ENCODE measurements at places on chromosomes 3 and 15.

DNA sequence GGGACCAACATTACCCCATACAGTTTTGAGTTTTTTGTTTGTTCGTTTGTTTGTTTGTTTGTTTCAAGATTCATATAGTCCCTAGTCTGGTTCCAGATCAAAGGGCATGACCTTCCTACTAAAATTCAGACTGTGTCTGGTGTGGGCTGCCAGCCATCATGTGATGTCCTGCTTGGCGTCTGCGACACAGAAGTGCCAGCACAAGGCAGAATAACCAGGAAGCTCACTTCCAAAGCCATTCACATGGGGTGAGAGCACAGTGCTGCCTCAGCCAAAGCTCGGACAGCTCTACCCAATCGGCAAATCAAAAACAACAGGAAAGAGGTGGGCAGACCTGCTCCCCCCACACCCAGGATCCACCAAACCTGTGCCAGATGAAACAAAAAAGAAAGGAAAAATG, 142.6 kb upstream of the THBS1 start:
- no peak for DNase-seq

GRCh38 chr15:98651036-98651481, 2.7 kb downstream of the IGF1R start:
- no peak for DNase-seq

GRCh38 chr3:43919029-43919428, 228.3 kb downstream of the ABHD5 start:
- no peak for DNase-seq

GRCh38 chr15:45199136-45199810, 11.5 kb upstream of the SHF start:
- DNase-seq, result peak; percentile 80

DNA sequence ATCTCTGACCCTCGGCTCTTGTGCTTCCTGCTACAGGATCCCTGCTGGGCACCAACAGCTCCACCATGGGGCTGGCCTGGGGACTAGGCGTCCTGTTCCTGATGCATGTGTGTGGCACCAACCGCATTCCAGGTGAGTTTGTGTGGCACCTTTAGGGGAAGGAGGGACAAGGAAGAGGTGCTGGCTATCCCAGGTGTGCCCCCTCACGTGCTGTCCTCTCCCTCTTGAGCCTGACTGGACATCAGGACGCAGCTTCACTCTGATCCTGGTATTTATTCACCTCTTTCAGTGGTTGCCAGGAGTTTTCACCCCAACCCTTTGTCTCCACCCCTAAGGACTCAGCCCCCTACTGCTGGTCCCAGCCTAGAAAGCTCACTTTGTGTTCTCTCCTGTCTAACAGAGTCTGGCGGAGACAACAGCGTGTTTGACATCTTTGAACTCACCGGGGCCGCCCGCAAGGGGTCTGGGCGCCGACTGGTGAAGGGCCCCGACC, 960 bp downstream of the THBS1 start:
- no peak for DNase-seq

GRCh38 chr3:18424729-18425640, at the start of gene SATB1:
Gene SATB1 (minus strand): TSS chr3:18425339. CDS start chr3:18420967, 4,372 bp downstream.
- DNase-seq, result peak; percentile 85

DNA sequence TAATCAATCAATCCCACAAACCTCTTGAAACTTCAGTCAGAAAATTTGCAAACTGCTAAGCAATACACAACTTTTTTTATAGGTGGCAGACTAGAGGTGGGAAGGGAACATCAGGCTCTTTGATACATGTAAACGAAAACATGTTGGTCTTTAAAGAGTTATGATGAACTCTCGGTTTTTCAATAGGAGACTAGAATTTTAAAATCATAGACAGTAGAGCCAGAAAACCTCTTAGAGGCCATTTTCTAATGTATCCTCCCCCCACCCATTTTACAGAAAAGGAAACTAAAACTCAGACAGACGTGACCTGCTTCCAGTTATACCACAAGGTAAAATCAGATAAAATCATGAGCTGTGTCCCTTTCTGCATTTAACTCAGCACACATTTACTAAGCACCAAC, 179.1 kb upstream of the LPP start:
- DNase-seq, result no peak

- DNase-seq, result peak; percentile 19
Measured at GRCh38 chr3:15241341-15241740, 35.3 kb downstream of the CAPN7 start.

DNA sequence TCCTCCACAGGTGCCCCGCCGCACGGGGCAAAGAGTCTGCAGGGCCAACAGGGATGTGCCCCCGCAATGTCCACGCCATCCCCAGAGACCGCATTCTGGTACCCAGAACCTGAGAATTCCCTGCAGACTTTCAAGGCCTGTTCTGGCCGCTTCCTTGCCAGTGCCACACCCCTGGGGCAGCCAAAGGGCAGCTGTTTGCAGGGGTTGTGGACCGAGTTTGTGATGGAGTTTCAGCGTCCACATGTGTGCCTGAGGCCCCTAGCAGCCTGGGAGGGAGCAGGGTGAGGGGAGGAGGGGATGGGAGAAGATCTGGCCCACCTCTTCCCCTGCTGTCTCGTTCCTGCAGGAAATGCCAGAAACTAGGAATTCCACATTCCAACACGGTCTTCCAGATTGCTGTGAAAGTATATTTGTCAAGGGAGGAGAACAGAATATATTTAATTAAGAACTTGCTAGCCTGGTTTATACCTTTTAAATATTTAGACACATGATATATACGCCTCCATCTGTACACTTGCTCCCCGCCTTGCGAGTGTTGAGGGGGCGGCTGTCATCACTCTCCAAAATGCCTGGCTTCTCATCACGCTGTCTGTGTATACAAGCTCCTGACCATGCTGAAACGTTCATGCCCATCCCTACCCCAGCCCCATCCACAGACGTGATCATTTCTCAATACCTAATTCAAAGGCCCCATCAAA, 31.1 kb upstream of the RASA2 start:
- no peak for DNase-seq

DNA sequence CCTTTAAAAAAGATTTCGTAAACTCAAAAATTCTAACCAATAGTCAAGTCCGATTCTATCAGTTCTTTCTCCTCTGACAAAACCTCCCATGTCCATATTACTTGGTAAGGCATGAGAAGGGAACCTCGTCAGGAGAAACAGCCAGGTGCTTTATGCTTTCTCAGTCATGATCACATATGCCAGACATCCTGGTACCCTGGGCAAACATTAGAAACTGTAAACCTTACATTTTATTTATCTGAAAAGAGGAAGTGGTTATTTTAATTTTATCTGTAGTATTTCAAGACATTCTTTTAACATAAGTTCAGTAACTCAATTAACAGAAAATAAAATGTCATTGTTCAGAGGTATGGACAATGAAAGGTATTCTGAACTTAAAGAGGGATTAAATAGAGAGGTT, 474.8 kb upstream of the GBE1 start:
- no peak for DNase-seq

GRCh38 chr3:23984934-23985333, 39.8 kb downstream of the NR1D2 start:
- DNase-seq, result no peak

DNA sequence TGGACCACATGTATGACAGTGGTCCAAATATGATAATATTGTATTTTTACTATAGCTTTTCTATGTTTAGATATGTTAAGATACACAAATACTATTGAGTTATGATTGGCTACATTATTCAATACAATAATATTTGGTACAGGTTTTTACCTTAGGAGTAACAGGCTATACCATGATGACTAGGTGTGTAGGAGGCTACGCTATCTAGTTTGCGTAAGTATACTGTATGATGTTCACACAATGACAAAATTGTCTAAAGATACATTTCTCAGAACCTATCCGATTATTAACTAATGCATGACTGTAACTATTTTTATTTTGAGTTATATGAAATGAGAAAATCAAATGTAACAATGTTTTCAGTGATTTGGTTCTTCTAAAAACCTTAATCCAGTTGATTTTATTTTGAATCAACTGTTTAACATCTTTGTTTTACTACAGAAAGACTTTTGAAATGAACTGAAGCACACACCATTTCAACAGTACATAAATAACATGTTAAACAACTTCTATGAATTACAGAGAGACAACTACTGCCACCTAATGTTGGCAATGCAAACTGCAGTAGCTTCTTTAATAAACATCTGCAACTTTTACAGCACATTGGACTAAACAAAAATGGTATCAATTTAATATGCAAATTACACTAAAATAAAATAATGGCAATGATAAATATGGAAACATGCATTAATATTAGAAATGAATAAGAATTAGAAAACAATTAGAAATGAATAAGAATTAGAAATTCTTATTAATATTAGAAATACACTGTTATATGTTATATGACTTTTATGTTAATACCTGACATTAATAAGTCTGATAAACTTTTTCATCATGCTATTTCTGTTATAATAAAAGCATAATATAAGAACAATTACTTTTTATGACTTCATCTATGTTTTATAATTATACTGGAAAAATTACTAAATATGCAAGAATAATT, 255.7 kb downstream of the MBNL1 start:
- DNase-seq, result peak; percentile 80
